CD4-positive, alpha-beta T cell (primary cell): ENCODE measurements at places on chromosomes 13 and 19. TPM values are rescaled to one million over a fixed set of nuclear protein-coding genes. Genes with fewer than 3 reads are reported as not detected.

Gene FCAR
- 1.4 TPM for total RNA-seq

DNA sequence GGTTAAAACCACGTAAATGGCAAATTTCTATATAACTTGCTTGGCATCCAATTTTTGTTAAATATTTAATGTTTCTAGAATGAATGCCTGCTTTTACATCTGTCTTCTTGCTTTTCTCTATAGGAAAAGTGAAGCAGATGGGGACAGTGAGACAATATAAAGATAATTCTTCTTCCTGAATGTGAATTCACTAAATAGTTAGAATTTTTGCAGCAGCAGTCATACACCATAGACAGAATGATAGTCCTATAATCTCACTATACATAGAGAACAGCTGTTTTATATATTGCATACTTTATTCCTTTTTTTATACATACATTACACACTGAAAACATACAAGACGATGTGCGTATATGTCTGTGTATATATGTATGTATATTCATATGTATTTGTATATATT is 1127.3 kb downstream of the PCDH9 start:
- DNase-seq = no peak

- DNase-seq = no peak
Observed at GRCh38 chr13:38376546-38376945, 26.9 kb downstream of the UFM1 start.

DNA sequence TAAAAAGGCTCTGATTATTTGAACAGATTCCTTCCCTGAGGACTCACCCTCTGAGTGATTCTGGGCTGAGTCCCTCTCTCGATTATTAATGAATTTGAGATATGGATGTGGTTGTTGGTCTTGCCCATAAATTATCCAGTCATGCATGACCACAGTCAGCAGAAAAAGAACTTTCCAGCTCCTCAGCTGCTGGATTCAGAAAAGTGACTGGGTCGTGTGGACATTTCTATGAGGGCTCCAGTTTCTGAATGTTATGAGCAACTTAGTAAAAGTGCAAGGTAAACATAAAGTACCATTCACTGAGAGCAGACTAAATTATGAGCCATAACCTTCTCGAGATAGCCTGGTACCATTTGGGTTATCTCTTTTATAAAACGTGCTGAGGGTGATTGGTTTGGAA is 100.1 kb upstream of the CLDN10 start:
- DNase-seq = no peak

Gene CCDC122
- total RNA-seq = 0.64 TPM

- no peak for DNase-seq
Observed at GRCh38 chr13:113813070-113813748, 50.7 kb downstream of the GAS6 start.

DNA sequence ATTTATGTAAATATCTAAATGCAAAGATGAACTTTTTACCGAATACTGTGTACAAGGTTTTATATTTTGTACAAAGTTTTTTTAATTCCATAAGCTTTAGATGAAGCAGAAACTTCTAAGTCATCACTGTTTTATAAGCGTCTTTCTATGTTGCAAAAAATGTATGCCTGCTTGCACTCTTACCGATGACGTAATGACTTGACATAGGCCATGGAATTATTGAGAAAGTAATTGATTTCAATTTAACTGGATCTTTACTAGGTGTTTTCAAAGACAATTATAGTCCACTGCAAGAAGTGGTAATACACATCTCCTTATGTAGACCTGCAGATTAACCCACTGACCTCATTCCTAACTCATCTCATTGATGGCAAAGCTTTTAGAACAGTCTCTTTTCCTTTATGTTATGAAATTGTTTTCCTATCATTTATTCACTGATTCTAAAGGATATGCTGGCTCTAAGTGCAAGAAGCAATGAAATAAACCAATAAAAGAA is 10.4 kb downstream of the DACH1 start:
- no peak for DNase-seq

Gene KLK14
- total RNA-seq = 0.22 TPM
